ENCODE measurements at places on chromosomes 12 and 14. TPM values are rescaled to one million over a fixed set of nuclear protein-coding genes. Genes with fewer than 3 reads are reported as not detected.

KERA gene
- 1.2 TPM for total RNA-seq

DNA sequence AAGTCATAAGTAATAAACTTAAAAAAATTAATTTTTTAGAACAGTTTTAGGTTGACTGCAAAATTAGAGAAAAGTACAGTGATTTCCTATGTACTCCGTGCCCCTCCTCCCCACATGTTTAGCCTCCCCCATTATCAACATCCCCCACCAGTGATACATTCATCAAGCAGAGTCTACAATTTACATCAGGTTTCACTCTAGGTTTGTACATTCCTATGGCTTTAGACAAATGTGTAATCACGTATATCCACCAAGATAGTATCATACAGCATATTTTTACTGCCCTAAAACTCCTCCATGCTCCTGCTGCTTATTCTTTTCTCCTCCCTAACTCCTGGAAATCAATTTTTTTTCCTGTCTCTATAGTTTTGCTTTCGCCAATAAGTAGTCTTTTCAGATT, 438.7 kb downstream of the LRFN5 start:
- no peak for DNase-seq

DNA sequence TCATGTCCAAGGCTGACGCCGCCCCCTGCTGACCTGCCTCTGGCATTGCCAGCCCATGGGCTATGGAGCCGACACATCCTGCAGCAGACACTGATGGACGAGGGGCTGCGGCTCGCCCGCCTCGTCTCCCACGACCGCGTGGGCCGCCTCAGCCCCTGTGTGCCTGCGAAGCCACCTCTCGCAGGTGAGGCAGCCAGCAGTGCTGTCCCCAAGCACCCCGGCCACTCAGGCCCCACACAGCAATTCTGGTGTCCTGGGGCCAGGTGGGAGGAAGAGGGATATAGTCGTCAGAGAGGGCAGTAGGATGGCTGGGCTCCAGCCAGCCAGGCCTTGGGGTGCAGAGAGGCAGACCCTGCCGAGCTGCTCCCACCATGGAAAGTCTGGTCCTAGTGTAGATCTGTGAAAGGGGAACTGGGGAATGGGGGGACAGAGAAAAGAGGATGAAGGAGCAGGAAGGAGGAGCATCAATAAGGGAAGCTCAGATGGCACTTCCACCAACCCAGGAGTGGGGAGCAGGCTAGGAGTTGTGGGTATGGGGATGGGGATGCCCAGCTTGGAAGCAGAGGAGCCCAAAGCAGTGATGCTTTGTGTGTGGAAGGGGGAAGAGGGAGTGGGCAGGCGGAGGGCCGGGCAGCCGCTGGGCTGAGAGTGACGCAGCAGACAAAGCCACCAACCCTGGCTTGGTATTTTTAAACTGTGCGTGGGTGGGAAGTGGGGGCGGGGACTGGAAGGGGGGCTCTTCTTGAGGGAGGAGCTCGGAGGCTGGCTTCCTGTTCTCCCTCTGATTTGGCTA, 4.7 kb downstream of the NAB2 start:
- DNase-seq = no peak

GRCh38 chr12:130444061-130444460, 106.4 kb downstream of the PIWIL1 start:
- no peak for DNase-seq

SIX6 gene
- total RNA-seq = not detected

Measured in frontal cortex (tissue), 4 donors.